ENCODE measurements at places on chromosomes 2 and 18. TPM values are rescaled to one million over a fixed set of nuclear protein-coding genes. Genes with fewer than 3 reads are reported as not detected.

The IL36A gene
- not detected for total RNA-seq

The SLC5A6 gene
- total RNA-seq = 17.7 TPM

The ABCB6 gene
- total RNA-seq = 25.9 TPM

The GALR1 gene
- total RNA-seq = under 0.01 TPM

The CNGA3 gene
- total RNA-seq = under 0.01 TPM

The MSTN gene
- not detected for total RNA-seq

The ACVR1 gene
- total RNA-seq = 12.9 TPM

The SPEG gene
- 9.1 TPM for total RNA-seq

The ERBB4 gene
- total RNA-seq = 5.0 TPM

The MYOM1 gene
- total RNA-seq = 0.98 TPM

The ACKR3 gene
- total RNA-seq = 45.9 TPM

The HOXD3 gene
- not detected for total RNA-seq

The GCKR gene
- 3.5 TPM for total RNA-seq

The CDKL4 gene
- 0.82 TPM for total RNA-seq

The C2orf80 gene
- total RNA-seq = not detected

The ELMOD3 gene
- total RNA-seq = 11.8 TPM

The MARCO gene
- not detected for total RNA-seq

The CFAP65 gene
- not detected for total RNA-seq

The HOXD11 gene
- not detected for total RNA-seq

The ACMSD gene
- not detected for total RNA-seq

The MYO3B gene
- total RNA-seq = 0.47 TPM

The HOXD4 gene
- not detected for total RNA-seq

Measured in smooth muscle cell of the coronary artery (primary cell).